NCI-H2029 treated with DMSO at 0.1 percent for 48 hours (cell line): ENCODE measurements at places on chromosomes 6 and 20.

DNA sequence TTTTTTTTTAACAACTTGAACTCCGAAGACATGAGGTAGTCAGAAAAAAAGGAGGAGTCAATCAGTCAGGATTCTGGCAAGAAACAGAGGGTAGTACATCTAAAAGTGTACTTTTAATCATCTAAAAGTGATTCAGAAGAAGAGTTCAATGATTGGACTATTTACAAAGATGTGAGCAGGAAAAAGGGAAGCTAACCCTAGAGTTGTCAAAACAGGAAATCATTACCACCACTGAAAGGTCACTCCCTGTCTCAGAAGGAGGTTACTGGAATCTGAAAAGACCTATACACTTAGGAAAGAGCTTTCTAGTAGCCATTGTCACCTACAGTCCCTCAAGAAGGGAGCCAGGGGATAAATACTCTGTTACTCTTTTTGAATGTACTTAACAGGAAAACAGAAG, 16.7 kb upstream of the LMBRD1 start:
- DNase-seq: no peak

DNA sequence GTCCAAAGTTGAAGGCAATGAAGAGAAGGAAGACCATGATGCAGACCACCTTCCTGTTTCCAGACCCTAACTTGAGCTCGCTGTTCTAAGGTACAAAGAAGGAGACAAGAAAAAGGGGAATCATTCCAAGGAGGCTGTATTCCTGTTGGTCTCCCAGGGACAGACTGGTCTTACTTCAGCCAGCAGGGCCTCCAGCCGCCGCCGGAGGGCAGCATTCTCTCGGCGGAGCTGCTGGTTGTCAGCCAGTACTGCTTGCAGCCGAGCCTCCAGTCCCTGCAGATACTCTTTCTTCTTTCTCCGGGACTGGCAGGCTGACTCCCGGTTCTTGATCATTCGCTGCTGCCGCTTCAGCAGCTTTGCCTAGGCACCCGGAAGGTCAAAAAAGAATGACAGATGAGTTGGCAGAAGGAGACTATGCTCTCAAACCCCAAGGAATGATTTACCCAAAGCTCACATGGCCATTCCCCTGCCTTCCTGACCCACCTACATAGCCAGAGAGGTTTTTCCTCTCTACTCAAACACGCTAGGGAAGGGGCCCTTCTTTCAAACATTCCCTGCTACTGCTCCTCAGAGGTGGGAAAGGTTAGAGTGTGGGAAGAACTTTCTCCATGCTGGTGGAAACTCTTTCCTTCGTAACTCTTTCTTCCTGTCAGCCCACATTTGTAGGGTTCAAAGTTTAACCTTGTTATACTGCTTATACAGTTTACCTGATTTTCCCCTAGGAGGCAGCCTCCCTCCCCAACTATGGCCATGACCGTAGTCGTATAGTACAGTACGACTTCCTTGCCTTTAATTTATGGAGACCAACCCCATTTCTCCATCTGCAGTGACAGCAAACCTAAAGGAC, 9.0 kb downstream of the ATF6B start:
- DNase-seq: no peak

- DNase-seq: no peak
Measured at GRCh38 chr6:136550045-136550329, 235 bp downstream of the MAP7 start.

GRCh38 chr6:106258726-106259125, 66.8 kb downstream of the ATG5 start:
- no peak for DNase-seq
